Upper lobe of right lung (tissue), 1 donor: ENCODE measurements at places on chromosomes 1 and 21. TPM values are rescaled to one million over a fixed set of nuclear protein-coding genes. Genes with fewer than 3 reads are reported as not detected.
A peak's percentile ranks its signal among the peaks of the same experiment; 100 is the strongest.

The AADACL4 gene
- not detected for total RNA-seq

The CRABP2 gene
- total RNA-seq, result 1.4 TPM

The IFI44L gene
- 30.0 TPM for total RNA-seq

The C1orf94 gene
- not detected for total RNA-seq

The NTRK1 gene
- total RNA-seq, result 1.2 TPM

The CR2 gene
- 0.12 TPM for total RNA-seq

The HJV gene
- not detected for total RNA-seq

The OR4F29 gene
- total RNA-seq, result not detected

The CRYBG2 gene
- total RNA-seq, result 6.9 TPM

The FAM151A gene
- not detected for total RNA-seq

The LAD1 gene
- 42.6 TPM for total RNA-seq

The TESK2 gene
- total RNA-seq, result 8.4 TPM

The ADPRS gene
- total RNA-seq, result 26.9 TPM

DNA sequence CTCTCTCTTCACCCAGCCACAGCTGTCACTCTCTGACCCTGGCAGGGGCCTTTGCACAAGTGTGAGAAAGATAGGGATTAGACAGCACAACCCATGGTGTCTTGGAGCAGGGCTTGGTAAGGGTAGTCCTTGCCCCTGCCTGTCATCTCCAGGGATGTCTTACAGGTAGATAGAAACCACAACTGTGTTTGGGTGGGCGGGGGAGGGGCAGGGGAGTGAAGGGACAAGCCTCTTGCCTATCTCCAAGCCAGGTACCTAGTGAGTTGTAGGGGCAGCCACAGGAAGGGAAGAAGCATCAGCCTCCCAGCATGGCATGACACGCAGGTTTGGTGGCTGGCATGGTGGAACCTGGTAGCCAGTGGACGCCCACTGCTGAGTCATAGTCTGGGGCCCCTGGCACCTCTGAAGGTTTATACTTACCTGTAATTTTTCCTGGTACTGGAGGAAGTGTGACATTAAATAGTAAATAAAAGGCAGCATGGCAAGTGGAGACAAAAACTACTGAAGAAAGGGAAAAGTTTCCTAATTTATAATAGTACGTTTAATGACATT lies 97.5 kb downstream of the CLEC20A start:
- DNase-seq, result no peak

DNA sequence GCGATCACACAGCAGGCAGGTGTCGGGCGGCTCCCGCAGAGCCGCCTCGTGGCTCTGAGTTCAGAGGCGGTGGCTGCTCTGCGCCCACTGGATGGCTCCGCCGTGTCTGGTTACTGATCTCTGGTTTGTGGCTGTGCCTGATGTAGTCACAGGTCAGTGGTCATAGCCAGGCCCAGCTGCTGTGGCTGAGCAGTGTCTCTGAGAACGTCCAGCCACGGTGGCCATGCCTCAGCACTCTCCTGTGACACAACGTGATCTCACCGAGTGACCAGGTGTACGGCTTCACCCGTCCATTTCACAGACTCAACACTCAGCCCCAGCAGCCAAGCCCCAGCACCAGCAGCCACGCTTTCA lies 61.2 kb downstream of the KCNN3 start:
- no peak for DNase-seq

DNA sequence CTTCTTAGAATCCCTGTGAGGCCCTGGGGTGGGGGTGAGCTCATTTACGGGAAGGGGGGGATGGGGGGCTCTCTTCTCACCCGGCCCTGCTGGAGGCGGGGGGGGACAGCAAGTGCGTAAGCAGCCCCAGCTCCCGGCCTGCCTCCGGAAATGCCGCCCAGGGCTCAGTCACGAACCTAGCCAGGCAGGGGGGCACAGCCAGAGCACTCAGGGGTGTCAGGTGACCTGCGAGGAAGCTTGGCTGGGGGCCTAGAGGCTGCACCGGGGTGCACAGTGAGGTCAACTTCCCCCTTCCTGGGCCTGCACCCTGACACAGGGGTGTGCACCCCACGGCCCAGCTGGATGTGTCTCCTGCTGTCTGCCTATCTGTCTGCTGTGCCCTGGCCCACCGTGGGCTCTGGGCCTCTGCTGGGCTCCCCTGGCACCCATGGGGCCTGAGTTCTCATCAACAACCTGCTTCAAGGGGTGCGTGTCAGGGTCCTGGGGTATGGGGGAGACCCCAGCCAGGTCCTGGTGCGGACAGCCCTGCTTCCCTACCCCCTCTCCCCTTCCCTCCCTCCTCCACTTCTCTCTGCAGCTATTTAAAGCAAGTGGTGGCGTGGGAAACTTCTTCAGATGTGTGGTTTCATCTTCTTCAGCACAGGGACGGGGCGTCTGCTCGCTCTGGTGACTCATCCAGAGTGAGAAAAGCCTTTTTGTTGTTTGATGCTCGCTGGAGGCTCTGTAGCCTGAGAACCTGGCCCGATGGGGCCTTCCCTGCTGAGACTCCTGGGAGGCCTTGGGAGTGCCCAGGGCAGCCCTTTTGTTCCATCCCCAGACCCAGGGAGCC lies 92.5 kb upstream of the RUNX3 start:
- DNase-seq, result peak; percentile 83

- no peak for DNase-seq
These were observed 79.5 kb downstream of the NRIP1 start for GRCh38 chr21:14985306-14985705.

- no peak for DNase-seq
These were observed 7.8 kb upstream of the H3-3A start for GRCh38 chr1:226054519-226055327.

GRCh38 chr1:153608742-153609584 lies 4.0 kb downstream of the S100A16 start:
- DNase-seq, result peak; percentile 91

GRCh38 chr1:50969611-50970508 lies at the start of gene CDKN2C:
Gene CDKN2C, plus strand, starts transcription at chr1:50970245. Its CDS starts 124 bp downstream, at chr1:50970369.
- peak; percentile 76 for DNase-seq

GRCh38 chr1:206803221-206803730 lies 31.0 kb upstream of the IL10 start:
- no peak for DNase-seq

- DNase-seq, result no peak
These were observed 42.0 kb upstream of the CLSTN1 start for GRCh38 chr1:9865724-9866123.

- DNase-seq, result no peak
These were observed 65.0 kb downstream of the TOR3A start for GRCh38 chr1:179146911-179147310.

DNA sequence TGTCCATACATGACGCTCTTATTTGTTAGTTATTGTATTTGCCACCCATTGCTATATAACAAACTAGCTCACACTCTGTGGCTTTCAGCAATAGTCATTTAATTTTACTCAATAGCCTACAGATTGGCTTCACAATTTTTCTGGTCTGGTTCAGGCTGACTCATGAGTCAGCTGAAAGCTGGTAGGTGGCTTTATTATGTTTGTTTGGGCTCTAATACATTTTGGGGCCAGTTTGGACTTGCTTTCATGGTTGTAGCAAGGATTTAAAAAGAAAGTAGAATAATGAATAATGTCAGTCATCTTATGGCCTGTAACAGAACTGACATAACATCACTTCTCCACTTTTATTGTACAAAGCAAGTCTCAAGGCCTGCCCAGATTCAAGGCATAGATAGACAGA lies 338.7 kb downstream of the LRRIQ3 start:
- no peak for DNase-seq

GRCh38 chr1:165257969-165258459 lies 98.5 kb downstream of the LMX1A start:
- no peak for DNase-seq

GRCh38 chr1:83742446-83742845 lies 256.5 kb downstream of the TTLL7 start:
- DNase-seq, result no peak

- DNase-seq, result no peak
These were observed 201.2 kb downstream of the TGFB2 start for GRCh38 chr1:218546314-218546713.

GRCh38 chr1:80656014-80656636 lies 1144.6 kb upstream of the ADGRL2 start:
- DNase-seq, result no peak

DNA sequence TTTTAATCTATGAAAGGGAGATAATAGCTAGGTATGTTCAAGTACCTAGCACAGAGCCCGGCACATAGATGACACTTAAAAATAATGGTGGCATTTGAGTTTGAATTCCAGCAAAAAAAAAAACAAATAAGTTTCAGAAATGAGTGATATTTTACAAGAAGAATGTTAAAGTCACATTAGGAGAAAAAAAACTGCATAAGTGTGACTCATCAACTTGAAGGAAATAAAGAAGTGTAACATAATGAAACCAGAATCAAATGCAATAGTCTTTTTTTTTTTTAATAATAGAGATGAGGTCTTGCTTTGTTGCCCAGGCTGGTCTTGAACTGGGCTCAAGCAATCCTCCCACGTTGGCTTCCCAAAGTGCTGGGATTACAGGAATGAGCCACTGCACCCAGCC lies 17.1 kb downstream of the DNASE2B start:
- DNase-seq, result no peak

GRCh38 chr21:46100426-46100825 lies 2.5 kb downstream of the COL6A2 start:
- no peak for DNase-seq

DNA sequence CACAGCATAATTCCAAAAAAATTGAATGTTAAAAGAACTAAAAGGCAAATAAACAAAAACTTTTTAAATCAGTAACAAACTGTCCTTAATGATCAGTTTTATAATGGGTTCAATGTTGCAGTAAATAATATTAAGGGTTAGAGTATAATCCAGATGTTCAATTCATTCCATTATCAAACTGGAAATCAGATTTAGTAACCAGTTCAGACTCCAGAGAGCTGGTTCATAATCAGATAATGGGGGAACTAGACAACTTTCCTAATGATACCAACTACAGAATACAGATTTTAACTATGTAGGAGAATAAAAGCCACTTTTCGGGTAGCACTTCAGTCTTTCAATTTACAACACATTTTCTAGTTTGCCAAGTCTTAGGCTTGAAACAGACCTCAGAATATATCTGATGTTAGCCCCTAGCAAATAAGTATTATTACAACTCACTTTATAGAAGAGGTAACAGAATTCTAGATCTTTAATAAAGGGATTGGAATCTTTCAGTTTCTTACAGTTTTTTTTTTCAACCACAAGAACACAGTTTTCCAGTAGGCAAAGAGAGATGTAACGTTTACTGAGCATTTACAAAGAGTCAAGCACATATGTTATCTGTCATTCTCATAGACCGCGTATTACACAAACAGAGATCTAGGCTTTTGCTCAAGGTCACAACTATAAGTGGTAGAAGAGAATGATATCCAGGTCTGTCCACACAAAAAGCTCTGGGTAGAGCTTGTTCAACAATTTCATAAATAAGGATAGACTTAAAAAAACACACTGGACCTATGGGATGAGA lies 1.9 kb upstream of the DCAF6 start:
- DNase-seq, result no peak

- no peak for DNase-seq
These were observed 16.6 kb upstream of the KLHDC7A start for GRCh38 chr1:18463984-18464664.

- no peak for DNase-seq
These were observed 22.2 kb upstream of the PTPN14 start for GRCh38 chr1:214573386-214574318.

GRCh38 chr1:39395357-39395831 lies 96.0 kb upstream of the BMP8A start:
- no peak for DNase-seq

DNA sequence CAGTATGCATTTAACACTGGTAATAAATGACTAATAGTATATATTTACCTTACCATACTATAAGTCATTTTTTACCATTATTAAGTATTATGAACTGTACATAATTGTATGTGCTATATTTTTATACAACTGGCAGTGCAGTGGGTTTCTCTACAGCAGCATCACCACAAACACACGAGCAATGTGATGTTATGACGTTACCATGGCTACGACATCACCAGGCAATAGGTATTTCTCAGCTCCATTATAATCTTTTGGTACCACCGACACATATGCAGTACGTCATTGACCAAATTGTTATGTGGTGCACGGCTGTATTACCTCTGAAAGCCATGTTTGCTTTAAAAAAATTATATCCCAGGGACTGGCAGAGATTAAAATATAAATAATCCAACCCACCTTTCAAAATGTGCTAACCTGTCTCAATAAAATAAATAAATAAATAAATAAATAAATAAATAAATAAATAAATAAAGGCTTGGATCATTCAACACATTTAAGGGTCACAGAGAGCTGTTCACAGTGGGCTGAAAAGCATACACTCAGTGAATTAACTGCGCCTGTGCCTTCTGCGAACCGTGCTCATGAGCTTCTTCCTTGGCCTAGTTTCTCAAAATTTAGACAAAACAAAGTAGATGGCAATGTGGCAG lies 121.4 kb upstream of the SLC35F3 start:
- no peak for DNase-seq

GRCh38 chr1:116981521-116982037 lies 20.0 kb upstream of the CD101 start:
- DNase-seq, result no peak

DNA sequence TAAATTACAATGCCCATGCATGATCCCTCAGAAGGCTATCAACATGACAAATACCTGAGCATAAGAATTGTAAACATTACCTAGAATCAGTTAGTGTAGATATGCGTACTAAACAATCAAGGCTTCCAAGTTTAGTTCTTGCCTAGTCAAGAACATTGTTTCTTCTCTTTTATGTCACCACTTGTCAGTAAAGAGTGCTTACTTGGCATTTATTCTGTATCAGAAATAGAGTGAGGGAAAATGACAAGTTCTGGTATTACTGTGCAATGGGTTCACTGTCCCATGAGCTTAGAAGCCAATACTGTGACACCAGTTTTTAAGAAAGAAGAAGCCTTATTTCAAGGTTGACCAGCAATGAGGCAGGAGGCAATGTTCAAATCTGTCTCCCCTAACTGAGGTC lies 22.7 kb upstream of the OR6N2 start:
- no peak for DNase-seq

- DNase-seq, result no peak
These were observed 14.4 kb downstream of the S100A16 start for GRCh38 chr1:153598309-153599172.

DNA sequence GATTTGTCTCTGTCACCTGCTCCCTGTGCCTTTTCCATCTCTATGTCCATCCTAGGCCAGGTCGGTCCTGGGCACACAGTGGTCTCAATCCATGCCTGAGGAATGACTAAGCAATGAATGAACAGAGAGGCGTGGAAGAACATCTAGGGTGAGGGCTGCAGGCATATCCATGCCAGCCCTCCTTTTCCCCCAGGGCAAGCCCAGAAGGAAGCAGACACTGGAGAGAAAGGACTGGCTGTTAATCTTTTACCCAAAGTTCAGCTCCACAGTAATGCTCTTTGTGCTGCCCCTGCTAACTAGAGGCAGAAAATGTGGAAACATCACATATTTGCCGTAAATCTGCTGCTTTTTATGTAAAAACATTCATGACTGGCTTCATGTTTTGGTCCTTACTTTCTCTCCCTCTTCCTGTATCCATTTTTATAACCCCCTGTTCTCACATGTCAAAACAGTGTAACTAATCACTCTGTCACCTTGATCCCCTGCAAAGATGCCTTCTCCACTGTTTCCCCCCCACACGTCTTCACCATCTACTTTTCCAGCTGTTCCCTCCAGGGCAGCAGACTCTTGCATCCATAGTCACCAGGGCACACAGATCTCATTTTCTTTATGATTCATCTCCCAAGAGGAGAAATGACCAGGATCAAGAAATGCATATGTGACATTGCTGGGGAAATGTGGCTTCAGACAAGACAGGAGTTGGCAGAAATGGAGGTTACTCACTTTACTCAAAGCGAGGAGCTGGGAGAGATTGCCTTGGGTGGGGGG lies 166.4 kb upstream of the PROX1 start:
- no peak for DNase-seq
